G401 (cell line): ENCODE measurements at places on chromosomes 1 and 21. TPM values are rescaled to one million over a fixed set of nuclear protein-coding genes. Genes with fewer than 3 reads are reported as not detected.

DNA sequence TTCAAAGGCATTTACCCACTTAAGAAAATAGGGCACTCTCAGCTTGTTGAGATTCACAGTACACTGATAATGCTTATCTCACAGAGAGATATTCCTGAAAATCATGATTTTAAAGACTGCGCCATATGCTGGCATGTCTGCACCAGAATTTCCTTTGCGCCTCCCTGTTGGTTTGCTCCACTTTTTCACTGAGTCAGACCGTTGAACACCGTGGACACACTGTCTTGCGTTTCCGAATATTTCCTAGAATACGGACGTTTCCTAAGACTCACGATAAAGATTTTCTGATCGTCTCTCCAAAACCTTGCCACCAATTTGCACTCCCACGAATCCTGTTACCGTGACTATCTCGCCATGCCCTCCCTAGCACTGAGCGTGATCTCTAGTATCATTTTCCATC is 497 bp upstream of the C1orf115 start:
- DNase-seq, result peak; percentile 66

- DNase-seq, result peak; percentile 16
Observed at GRCh38 chr1:32618673-32619221, 31.6 kb downstream of the ZBTB8OS start.

GRCh38 chr1:119784191-119784781 is 15.6 kb upstream of the HMGCS2 start:
- DNase-seq, result no peak

DNA sequence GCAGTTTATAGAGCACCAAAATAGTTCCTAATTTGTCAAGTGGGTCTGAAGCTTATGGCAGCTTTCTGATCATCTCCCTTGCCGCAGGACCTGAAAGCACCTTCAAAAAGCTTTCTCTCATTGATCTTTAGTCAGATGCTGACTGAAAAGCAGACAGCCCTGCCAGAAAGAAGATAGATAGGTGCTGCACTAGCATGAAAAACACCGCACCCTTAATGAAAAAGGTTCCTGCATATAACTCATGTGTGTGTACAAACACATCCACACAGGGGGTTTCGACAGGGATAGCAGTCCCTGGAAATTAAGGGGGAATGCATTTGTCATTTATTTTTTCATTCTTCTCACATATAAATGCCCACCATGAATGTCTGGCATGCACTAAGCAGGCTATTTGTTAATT is 361.7 kb upstream of the SNX7 start:
- DNase-seq, result no peak

GRCh38 chr1:35893051-35893879 is 10.3 kb downstream of the AGO1 start:
- DNase-seq, result no peak

S100A9 gene
- 1.1 and 14.0 TPM in 2 replicates for total RNA-seq

RPRD2 gene
- total RNA-seq, result 5.4 and 5.6 TPM in 2 replicates

DNA sequence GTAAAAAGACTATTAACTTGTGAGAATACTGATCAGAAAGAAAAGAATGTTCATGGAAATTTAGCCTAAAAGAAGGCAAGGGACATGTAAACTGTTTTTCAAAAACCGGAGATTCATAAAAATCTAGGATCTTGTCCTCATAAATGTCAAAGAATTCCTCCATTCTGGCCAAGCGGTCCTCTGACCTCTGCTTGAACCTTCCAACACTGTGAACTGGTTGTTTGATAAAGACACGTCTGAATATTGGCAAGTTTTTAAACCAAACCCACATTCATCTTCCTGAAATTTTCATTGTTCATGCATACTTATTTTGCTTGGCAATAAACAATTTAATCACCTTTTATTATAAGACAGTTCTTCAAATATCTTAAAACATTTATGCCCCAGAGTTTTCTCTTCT is 19.8 kb downstream of the ASPM start:
- no peak for DNase-seq

DNA sequence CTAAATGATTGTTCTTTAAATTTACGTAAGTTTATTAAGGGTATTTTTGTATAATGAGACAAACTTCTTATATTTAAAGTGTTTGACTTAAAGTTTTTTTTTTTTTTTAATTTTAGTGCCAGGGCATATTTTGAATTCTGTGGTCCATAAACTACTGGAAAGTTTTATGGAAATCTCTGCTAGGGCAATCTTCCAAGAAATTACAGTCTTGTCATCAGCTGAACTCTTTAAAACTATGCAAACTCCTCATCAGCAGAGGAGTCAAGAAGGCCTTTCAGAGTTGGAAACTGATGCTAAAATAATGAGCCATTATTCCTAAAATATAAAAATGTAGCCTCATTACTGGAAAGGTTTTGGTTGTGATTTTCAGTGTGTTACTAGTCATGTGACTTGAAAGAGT is 1201.9 kb downstream of the BRINP3 start:
- DNase-seq, result no peak

GRCh38 chr1:99849413-99849743 is 783 bp upstream of the AGL start:
- DNase-seq, result no peak

TATDN3 gene
- total RNA-seq, result 12.2 and 15.1 TPM in 2 replicates

DNA sequence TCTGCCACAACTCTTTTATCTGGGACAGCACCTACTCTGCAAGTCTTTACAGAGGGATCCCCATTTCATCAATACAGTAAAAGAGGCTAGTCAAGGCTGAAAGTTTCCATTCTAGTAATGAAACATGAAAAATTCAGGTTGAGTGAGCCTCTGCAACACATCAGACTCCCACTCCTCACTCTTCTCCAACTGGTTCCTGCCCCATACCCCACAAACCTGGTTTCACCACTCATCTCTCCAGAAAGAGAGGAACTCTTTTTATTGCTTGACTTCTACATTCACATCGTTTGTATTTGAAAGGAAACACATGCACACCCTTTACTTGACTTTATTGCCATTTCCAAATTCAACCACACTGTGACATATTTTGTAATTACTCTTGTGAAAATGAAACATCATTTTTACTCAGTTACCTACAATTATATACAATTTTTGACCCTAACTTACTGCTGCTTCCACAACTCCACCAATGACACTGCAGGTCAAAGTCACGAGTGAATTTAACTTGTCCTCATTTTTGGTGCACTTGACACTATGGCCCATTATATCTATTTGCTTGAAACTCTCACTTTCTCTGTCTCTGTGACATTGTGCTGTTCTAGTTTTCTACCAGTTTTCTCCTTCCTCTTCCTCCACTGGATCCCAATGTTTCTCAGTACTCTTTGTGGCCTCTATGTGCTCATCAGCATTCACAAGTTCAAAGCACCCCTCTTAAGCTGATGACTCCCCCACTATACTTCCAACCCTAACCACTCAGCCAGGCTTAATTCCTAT is 8.0 kb downstream of the STX6 start:
- DNase-seq, result no peak

DNA sequence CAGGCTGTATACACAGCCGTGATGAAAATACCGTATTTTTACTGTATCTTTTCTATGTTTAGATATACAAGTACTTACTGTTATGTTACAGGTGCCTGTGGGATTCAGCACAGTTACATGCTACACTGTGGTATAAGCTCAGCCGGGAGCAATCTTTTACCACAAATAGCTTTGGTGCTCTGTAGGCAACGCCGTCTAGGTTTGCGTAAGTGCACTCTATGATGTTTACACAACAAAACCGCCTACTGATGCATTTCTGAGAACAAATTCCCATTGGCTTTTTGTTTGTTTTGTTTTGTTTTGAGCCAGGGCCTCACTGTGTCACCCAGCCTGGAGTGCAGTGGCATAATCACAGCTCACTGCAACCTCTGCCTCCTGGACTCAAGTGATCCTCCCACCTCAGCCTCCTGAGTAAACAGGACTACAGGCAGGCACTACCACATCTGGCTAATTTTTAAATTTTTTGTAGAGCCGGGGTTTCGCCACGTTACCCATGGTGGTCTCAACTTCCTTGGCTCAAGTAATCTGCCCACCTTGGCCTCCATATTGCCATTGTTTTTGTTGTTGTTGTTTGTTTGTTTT is 81.0 kb downstream of the SCCPDH start:
- DNase-seq, result no peak

METTL25B gene
- 24.6 and 54.8 TPM in 2 replicates for total RNA-seq

- DNase-seq, result no peak
Observed at GRCh38 chr1:78606274-78606673, 14.0 kb upstream of the IFI44L start.

- DNase-seq, result no peak
Observed at GRCh38 chr1:159598196-159598595, 10.6 kb downstream of the APCS start.

POTED gene
- total RNA-seq, result not detected in 2 replicates

USH2A gene
- not detected in 2 replicates for total RNA-seq

CATSPERE gene
- total RNA-seq, result not detected in 2 replicates

- no peak for DNase-seq
Observed at GRCh38 chr1:209319549-209319948, 264.0 kb upstream of the CAMK1G start.

GRCh38 chr1:29090937-29091618 is 32.6 kb downstream of the TMEM200B start:
- DNase-seq, result no peak

LCE1E gene
- not detected in 2 replicates for total RNA-seq

TNFSF18 gene
- not detected in 2 replicates for total RNA-seq

AMY2B gene
- 0.95 TPM in 1 of 2 replicates, not detected in the other for total RNA-seq

ACTL8 gene
- total RNA-seq, result 0.51 and 2.4 TPM in 2 replicates

GRCh38 chr1:192439373-192440025 is 122.7 kb downstream of the RGS21 start:
- no peak for DNase-seq

GRIK3 gene
- total RNA-seq, result not detected in 2 replicates

GRCh38 chr1:46691997-46692790 is 20.5 kb downstream of the TEX38 start:
- DNase-seq, result peak; percentile 68

DNA sequence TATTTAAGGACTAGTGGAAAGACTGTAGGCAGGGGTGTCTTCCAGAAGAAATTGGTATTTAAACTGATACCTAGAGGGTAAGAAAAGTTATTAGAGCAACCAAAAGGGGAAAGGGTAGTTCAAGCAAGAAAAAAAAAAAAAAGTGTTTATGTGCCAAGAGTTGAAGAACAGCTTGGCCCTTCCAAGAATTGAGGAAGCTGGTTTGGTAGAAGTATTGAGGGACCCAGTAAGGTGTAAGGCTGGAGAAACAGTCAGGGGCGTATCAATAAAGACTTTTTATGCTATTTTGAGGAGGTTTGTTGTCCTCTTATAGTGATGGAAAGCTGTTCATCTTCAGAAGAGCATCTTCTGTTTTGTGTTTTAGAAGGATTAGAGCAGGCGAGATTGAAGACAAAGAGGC is 108.3 kb downstream of the PTPRC start:
- no peak for DNase-seq
